ENCODE measurements at places on chromosomes 12 and 14.

- DNase-seq = no peak
Measured at GRCh38 chr12:69523433-69524330, 53.5 kb downstream of the FRS2 start.

GRCh38 chr14:38279572-38279971, 23.7 kb upstream of the CLEC14A start:
- DNase-seq = no peak

DNA sequence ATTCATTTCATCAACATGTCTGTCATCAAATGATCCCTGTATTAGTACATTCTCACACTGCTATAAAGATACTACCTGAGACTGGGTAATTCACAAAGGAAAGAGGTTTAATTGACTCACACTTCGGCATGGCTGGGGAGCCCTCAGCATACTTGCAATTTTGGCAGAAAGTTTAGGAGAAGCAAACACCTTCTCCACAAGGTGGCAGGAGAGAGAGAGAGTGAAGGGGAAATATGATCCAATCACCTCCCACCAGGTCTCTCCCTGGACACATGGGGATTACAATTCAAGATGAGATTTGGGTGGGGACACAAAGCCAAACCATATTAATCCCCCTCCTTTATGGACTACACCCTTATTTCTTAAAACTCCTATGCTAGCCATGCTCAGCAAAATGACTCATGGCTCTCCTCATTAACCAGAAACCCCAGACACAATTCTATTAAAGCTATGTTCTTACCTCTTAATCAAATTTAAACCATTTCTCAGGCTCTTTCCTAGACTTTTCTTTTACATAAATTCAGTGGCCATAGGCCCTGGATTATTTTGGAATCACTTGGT, 932.3 kb downstream of the FLRT2 start:
- peak; percentile 12 for DNase-seq

GRCh38 chr12:55906056-55906455, 21.6 kb downstream of the PYM1 start:
- DNase-seq = no peak
